ENCODE measurements at places on chromosomes 2 and 18. TPM values are rescaled to one million over a fixed set of nuclear protein-coding genes. Genes with fewer than 3 reads are reported as not detected.

Gene ELOA2
- not detected for total RNA-seq

Gene TSPYL6
- total RNA-seq = not detected

Gene ONECUT2
- total RNA-seq = 0.68 TPM

Gene CTAGE1
- total RNA-seq = not detected

Gene OSR1
- total RNA-seq = 10.0 TPM
